ENCODE measurements at places on chromosomes 7 and 10.

- no peak for DNase-seq
Measured at GRCh38 chr7:47924266-47924665, 24.0 kb downstream of the PKD1L1 start.

DNA sequence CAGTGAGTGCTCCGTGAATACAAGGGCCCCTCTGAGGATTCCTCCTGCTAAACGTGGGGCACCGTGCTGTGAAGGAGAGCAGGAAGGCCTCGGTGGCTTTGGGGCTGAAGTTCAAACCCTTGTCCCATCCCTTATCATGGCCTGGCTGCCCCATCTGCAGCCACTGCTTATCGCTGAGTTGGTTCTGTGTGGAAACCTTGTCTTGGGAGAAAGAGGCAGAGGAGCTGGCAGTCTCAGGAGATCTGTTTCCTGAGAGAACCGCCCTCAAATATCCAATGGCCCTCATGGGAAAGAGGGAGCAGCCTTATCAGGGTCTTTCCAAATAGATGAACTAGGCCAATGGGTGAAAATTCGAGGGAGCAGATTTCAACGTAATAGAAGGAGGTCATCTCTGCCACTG, 52.0 kb upstream of the NRF1 start:
- no peak for DNase-seq

- no peak for DNase-seq
Measured at GRCh38 chr7:21941611-21942141, 4.0 kb downstream of the CDCA7L start.

GRCh38 chr7:5429253-5429856, 5.7 kb upstream of the TNRC18 start:
- no peak for DNase-seq

DNA sequence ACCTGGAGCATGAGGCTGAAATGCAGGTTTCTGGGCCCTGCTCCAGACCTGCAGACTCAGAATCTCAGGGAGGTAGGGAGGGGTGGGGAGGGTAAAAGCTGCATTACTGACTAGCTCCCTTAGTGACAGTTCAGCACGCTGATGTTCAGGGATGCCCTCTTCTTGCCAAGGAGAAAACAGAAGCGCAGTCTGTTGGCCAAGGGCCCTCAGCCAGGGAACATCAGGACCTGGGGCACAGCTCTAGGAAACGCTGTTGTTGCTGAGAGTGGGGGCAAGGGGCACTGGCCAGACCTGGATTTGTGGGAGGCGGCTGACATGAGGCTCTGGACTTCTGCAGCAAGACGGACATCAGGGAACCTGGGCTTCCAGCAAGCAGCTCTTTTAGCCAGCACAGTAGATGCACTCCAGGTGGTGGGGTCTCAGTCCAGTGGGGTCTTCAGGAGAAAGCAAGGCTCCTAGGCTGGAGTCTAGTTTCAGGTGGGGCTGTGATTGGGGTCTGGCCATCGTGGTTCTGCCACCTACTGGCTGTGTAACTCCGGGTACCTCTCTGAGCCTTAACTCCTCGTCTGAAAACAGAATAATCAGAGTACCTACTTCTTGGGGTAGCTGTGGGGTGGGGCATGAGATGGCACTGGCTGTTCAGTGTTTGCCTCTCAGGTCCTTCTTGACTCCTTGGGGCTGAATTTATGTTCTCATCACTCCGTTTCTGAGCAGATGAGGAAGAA, 72.9 kb upstream of the PRLHR start:
- DNase-seq = no peak

DNA sequence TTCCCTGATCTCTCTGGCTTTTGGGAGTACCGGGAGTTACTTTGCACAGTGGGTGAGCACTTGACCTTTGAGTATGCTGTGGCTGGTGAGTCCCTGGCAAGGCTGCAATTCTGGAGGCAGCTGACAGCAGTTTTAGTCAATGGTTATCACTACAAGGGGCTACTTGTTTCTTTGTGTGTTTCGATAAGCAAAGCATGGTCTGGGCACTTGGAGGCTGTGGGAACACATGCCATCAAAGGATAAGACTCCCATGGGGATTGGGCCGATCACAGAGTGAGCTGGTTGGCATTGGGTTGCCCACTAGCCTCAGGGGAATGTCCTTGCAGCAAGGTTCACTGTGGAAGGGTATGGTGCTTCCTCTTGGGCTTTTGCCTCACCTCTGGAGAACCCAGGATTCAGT, 208.2 kb downstream of the SNX13 start:
- no peak for DNase-seq

DNA sequence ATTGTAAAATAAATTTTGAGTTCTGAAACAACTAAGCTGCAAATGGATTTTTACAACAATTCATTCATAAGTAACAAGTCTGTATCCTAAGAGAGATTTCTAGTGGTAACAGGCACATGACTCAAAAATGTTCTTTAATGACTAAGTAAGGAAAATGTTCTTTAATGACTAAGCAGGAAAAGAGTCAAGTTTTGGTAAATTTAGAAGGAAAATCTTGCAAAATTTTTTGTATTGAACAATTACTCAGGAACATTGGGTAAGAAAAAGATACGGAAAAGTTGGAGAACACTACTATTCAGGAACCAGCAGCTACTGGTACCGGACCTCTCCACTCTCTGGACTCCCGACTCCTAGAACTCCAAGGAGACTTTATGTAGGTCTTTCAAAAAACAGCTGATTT, 33.5 kb downstream of the HYCC1 start:
- DNase-seq = no peak

GRCh38 chr10:88222881-88223280, 359.5 kb downstream of the PTEN start:
- DNase-seq = no peak

GRCh38 chr7:41979834-41980307, 257.1 kb downstream of the GLI3 start:
- DNase-seq = no peak

DNA sequence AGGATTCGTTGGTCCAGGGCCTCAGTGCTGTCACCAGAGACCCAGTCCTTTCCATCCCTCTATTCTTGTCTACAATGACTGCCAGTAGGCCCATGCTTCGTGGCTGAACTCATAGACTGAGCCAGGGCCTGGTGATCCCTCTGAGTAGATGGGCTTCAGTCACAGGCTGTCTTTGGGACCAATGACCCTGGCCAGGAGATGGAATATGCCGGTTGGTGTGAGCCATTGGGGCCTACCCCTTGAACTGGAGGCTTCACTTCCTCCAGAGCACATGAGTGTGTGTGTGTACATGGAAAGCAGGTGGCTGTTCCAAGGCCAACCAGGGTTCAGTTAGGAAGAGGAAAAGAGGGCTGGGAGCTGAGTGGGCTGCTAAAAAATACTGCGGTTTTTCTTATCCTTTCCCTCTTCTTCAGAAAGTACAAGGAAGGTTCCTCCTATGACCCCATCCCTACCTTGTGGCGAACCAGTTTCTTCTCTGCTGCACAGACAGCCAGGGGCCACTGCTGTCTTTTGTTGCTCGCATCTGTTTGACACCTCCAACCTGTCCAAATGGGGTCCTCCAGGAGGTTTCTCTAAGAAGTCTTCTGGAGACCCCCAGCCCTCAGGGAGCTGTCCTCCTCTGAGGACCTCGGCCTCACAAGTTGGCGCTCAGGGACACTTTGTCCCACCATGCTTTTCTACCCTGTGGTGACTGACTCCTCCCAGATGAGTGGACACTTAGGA, 36.6 kb downstream of the ADRA2A start:
- DNase-seq = no peak

- DNase-seq = no peak
Measured at GRCh38 chr7:22229148-22229547, 127.8 kb downstream of the RAPGEF5 start.

GRCh38 chr7:69208848-69209247, 389.4 kb upstream of the AUTS2 start:
- no peak for DNase-seq

DNA sequence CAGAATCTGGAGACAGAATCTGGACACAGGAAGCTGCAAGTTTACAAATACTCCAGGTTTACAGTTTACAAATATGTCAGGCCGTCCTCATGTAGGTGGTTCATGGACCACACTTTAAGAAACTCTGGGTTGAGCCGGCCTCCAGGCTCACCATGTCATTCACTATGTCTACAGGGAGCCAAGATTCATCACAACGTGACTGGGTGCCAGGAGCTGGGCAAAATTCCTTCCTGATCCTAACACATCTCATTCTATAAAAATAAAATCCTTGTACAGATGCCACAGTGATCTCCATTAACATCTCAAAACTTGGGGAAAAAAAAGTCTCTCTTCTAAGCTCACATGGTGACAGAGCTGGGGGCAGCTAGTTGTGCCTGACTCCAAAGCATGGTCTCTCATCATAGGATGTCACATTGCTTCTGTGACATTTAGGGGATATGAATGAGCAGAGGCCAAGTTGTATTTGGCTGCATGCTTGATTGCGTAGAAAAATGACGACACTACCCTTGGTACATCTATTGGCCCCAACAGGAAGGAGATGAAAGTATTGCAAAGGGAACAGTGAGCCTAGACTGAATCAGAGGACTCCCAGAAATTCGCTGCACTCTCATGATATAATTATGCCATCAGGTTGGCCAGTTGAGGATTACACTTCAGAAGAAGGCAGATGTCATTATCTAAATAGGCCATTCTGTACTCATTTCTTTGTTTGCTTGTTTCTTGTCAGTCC, 35.9 kb downstream of the MTURN start:
- DNase-seq = no peak

- no peak for DNase-seq
Measured at GRCh38 chr10:124798781-124799180, 2.8 kb upstream of the ABRAXAS2 start.

DNA sequence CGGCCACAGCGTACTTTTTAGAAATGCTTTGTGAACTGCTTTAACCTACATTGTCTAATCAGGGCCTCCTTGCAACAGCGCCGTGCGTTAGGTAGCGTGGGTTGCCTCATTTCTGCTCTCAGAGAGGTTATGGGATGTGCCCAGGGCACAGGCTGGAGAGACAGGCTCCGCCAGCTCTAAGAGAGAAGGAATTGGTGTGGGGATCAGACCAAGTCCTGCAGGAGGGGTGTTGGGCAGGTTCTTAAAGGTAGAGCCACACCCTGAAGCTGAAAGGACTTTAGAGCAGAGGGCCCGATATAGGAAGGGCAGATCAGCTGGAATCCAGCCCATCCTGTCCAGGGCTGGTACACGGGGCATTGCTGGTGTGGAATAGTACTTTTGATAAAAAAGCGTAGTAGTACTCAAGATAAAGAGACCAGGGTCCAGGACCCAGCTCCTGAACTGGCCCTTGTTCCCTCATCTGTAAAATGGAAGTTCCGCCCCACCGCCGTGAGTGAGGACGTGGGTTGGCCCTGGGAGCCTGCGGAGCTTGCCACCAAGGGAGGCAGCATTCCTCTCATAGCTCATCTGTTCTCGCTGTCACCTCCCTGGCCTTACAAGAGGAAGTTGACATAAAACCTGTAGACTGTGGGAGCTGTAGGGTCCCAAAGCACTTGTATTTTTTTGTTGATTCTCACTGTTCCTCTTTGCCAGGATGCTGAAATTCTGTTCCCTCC, 37.2 kb downstream of the TMEM120A start:
- DNase-seq = no peak

DNA sequence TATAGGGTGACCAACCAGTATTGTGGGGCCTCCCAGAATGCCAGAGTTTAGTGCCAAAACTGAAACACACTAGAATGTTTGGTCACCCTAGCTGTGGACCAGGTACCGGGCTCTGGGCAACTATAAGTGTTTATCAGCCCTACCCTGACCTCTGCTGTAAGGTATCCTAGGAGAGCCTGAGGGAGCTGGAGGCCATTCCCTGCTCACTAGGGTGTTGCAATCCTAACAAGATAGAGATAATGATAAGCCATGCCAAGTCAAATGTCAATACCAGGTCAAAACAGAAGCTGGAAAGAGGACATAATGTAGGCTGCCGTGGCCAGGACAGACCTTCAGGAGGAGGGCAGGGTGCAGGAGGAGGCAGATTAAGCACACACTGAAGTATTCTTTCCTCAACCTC, 151.8 kb downstream of the KCNMA1 start:
- no peak for DNase-seq

GRCh38 chr7:30321882-30322192, 37.4 kb downstream of the ZNRF2 start:
- DNase-seq = no peak

DNA sequence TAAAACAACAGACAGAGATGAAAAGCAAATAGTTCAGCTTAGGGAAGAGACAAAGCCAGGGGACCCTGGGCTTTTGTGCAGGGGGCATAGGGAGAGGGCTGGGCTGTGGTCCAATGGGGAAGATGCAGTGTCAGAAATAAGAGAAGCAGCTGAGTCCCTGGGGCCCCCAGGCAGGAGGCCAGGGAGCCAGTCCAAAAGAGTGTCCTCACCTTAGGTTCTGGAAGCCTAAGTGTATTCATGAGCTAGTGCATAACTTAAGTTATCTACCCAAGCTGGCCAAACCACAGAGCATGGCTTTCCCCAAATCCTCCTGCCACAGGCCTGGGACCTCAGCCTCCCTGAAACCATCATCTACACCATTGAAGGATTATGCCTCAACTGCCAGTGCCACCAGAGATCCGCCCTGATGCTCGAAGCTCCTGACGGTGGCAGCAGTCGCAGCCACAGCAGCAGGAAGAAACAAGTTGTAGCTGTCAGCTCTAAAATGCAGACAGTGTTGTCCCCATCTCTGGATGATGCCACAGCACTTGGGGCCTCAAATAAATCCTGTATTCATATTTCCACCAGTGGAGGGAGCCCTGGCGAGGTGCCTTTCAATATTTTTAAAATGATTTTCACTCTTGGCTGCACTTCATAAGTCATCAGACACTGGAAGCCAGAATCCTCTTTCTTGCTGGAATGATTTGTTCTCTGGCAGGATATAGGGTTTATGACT, 574.6 kb downstream of the GRID1 start:
- DNase-seq = no peak

GRCh38 chr10:103752680-103753248, 102.6 kb downstream of the SH3PXD2A start:
- no peak for DNase-seq

DNA sequence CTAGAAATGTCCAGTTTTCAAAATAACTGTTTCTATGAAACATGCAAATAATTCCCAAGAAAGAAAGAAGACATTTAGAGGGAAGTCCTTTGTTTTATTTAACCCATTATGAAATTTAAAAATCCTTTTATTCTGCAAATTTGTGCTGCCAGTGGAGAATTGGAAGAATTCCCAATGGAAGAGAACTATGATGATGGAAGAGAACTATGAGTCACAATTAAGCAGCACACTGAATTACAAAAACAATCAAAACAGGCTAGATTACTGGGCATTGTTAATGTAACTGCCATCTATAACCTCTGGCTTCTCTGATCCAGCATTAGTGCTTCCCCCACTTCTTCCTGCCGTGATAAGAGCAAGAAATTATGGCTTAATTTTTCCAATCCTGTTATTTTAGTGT, 126.2 kb upstream of the FEZF1 start:
- DNase-seq = no peak

GRCh38 chr10:88707429-88708155, 1.5 kb downstream of the LIPK start:
- DNase-seq = no peak

- no peak for DNase-seq
Measured at GRCh38 chr10:42951486-42952251, 125.2 kb upstream of the RET start.

DNA sequence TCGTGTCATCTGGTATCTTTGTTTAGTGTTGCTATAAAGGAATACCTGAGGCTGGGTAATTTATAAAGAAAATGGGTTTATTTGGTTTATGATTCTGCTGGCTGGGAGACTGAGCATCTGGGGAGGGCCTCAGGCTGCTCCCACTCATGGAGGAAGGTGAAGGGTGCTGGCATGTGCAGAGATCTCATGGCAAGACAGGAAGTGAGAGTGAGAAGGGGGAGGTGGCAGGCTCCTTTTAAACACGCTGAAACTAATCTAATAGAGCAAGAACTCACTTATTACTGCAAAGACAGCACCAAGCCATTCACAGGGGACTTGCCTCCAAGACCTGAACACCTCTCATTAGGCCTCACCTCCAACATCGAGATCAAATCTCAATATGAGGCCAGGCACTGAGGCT, 11.3 kb downstream of the OIT3 start:
- no peak for DNase-seq

Measured in activated T-cell treated with anti-CD3 and anti-CD28 coated beads, Interleukin-2, amount 50 U/mL, for 1 hour (primary cell).